ENCODE measurements at places on chromosomes 4 and X.

- DNase-seq = no peak
Measured at GRCh38 chr4:57156242-57156990, 46.2 kb upstream of the IGFBP7 start.

DNA sequence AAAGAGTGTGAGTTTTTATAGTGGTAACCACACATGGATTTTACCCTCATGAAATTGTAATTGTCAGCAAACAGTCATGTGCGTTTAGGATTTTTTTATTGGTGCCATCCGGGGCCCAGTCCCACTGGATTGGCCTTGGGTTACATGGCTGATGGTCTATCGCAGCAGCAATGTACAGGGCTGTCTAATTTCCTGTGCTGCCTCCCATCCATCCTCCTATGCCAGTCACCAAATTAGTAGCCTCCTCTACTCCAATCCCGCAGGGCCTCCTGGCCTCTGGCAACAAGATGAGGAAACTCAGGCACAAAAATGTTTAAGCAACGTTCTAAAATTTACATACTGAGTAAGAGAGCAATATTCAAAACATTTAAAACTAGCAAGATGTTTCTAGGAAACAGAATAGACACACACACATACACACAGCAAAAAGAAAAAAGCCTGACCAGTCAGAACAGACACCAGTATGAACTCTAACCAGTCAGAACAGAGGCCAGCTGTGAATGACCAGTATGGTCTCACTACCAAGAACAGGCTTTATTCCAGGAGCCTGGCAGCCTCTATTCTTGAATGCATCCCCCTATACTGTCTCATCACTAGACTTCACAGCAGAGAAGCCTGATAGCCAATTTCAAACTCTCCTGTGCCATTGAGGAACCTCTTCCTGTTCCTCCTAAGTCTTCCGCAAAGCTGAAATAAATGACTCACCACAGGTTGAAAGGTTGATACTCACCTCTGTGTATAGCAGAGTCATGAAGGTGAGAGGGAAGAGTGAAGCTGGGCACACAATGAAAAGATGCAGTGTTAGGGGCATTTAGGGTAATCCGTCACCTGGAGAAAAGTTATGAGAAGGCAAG, 42.6 kb downstream of the CHRNA9 start:
- no peak for DNase-seq

DNA sequence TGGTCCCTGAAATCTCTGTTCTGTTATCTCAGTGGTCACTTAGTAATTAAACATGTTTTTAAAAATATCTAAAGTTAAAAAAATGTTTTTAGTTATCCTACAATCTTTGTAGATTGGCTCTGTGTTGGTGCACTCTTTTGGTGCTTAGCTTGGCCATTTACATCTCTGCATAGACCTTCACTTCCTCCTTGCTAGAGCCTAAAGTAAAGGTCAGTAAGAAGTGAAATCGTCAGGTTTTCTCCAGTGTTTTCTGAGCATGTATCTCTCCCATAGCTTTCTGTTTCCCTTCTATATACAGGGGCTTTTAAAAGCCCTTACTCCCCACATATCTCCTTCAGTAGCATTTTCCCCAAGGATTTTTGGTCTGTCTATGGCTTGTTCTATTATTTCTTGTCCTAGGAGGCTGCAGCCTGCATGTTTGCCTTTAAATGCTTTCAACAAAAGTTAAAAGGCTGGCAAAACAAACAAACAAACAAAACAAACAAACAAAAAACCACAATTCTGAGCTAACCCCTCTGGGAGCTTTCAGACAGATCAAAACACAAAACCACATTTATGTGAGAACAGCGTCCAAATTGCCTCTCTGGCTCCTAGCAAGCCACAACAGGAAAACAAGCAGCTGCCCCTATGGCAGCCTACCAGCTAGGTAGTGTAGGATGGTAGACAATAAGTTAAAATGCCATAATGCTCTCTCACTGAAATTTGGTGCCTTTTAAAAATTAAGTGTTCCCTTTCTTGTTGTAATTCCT, 27.3 kb upstream of the GPRASP2 start:
- DNase-seq = no peak

DNA sequence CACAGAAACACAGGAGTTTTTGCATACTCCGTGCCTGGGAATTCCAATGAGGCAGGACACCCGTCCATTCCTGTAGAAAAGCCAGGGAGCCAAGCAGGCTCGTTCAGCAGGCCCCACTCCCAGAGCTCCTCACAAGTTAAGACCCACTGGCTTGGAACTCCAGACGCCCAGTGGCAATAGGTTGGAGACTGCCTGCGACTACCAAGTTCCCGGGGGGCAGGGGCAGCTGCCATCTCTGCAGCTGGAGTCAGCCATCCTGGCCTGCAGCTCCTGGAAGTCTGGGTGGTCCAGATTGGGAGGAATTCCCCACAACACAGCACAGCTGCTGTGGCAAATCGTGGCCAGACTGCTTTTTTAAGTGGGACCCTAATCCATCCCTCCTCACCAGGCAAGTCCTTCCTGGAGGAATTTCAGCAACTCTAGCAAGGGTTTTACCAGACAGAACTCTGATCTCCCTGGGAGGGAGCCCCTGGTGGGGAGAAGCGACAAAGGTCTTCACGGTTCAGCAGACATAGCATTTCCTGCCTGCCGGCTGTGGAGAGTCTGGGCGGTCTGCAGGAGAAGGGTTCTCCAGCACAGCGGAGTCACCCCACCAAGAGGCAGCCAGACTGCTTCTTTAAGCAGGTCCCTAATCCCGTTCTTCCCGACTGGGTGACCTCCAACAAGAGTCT, 231.9 kb downstream of the STPG2 start:
- DNase-seq = no peak

DNA sequence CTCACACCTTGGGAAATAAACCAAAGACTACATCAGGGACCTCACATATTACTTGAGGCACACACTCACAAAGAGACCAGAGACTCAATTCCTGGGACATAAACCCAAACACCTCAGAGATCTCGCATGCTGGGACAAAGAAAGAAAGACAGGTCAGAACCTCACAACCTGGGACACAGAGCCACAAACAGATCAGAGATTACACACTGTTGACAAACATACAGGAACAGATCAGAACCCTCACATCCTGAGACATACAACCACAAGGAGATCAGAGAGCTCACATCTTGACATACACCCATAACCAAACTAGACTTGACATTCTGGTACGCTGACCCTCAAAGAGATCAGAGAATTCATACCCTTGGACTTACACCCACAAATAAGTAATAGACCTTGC, 17.3 kb downstream of the SUV39H1 start:
- DNase-seq = no peak

- no peak for DNase-seq
Measured at GRCh38 chrX:149221230-149221629, 283.9 kb downstream of the IDS start.

- DNase-seq = no peak
Measured at GRCh38 chr4:6848717-6849305, 60.8 kb upstream of the TBC1D14 start.

DNA sequence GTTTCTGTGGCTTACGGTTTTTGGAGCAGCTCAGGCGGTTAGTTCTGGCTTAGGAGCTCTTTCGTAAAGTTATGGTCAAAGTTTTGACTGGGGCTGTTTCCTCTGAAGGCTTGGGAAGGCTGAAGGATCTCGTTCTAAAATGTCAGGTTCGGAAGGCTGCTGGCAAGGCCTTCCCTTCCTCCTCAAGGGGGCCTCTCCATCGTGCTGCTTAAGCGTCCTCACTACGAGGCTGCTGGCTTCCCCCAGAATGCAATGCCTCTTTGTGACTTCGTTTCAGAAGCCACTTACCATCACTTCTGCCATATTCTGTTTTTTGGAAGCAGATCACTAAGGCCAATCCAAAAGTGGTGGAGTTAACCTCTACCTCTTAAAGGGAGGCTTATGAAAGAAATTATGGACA, 1196.4 kb upstream of the TENM3 start:
- no peak for DNase-seq

DNA sequence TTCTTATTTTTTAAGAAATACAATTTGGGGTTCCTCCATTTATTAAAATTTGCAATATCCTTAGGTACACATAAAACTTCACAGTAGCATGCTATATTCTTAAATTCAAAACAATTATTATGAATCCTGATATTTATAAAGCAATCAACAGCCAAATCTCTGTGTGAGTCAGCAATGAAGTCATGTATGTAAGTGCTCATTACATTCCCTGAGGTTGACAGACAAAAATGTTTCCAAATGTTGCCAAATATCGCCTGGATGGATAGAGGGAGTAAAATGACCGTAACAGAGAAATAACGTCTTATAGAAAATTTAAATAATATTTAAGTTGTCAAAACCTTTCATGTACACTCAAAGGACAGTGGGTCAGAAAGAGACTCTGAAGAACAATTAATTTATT, 220.0 kb downstream of the PCDH18 start:
- DNase-seq = no peak

DNA sequence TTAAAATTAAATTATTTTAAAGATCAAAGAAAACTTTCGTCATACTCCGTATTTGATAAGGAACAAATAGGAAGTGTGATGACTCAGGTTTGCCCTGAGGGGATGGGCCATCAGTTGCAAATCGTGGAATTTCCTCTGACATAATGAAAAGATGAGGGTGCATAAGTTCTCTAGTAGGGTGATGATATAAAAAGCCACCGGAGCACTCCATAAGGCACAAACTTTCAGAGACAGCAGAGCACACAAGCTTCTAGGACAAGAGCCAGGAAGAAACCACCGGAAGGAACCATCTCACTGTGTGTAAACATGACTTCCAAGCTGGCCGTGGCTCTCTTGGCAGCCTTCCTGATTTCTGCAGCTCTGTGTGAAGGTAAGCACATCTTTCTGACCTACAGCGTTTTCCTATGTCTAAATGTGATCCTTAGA, at the start of gene CXCL8:
TSS of gene CXCL8 (plus strand) at position 217 of the 426 bp plus-strand sequence. CDS start at position 307, 90 bp downstream.
- DNase-seq = peak; percentile 4

DNA sequence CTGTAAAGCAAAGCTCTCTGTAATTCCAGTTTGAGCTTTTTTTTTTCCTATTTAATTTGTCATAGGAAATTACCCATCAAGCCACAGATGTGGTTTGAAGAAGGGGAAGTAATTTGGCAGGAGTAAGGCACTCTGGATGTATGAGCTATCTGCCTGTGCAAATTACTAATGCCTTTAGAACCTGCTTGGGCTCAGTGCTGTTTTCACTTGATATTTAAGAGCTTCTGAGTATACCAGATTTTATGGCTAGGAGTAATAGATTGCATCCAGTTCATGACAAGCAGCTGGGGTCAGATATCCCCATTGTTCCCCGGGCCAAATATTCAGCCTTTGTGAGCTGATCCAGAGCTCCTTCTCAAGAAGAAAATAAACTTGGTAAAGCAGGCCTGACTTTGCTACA, 89.1 kb downstream of the DCAF8L2 start:
- no peak for DNase-seq

DNA sequence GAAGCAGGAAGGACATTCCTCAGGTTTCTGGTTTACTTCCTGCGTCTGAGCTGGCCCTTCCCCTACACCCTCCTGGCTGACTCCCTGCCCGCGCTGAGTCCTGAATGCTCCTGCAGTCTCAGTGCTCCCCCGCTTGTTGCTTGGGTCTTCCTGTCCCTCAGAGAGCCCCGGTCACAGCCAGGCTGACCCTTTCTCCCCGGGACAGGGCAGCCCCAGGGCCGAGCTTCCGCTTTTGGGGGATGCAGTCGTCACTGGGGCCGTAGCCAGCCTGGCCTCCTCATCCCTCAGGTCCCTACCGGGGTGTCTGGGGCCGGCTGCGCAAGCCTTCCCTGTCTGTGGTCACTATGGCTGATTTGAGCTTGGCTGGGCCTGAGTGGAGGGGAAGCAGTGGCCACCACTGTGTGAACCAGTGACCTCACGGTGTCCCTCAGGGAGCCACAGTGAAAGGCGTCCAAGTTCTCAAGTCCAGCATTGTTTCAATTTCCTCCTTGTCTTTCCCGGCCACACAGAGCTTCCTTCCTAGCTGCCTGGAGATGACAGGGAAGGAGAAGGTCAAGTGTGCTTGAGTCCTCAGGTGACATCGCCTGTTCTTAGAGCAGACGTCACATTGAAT, 34.1 kb upstream of the ASMTL start:
- DNase-seq = no peak

DNA sequence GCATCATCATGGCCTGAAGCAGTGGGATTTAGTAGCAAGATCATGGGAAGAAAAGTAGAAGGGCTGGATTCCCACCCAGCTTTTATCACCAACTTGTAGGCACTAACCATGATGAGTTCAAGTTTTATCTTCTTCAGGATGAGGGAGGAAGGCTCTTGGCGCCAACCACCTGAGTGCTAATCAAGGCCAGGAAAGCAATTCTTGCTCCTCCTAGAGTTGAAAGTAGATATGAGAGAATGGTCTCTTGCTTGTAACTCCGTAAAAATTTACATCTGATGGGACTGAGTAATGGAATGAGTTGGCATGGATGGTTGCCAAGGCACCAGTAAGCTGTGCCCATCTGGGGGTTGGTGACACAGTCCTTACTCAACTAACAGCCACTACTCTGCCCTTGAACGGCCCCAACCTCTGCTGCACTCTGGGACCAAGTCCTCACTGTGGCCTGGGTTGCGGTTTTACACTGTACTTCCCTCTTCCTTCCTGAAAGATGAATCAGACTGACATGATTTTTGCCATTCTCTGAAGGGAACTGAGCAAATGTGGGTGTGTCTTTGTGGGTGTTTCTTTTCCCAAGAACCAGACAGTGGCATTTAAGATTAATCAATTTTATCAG, 39.4 kb upstream of the NDP start:
- DNase-seq = no peak

- DNase-seq = no peak
Measured at GRCh38 chr4:15451866-15452765, 17.6 kb upstream of the CC2D2A start.

DNA sequence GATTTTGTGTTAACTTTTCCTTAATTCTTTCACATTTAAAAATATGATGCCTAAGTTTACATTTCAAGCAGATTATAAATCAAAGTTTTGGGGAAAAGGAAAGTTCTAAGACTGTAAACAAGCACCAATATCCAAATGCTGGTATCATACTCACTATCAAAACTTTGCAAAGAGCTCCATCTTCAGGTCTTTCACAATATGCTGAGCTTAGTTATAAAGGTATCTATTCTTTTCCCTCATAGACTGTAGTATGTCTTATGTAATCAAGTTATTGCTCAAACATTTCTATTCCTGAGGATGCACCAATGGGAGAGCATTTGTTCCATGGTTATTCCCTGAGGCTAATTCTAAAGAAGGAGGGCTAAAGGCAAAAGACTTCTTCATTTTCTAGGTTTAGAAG, 207.9 kb upstream of the FAM241A start:
- DNase-seq = peak; percentile 73

- no peak for DNase-seq
Measured at GRCh38 chrX:12867685-12868084, 813 bp downstream of the TLR7 start.

DNA sequence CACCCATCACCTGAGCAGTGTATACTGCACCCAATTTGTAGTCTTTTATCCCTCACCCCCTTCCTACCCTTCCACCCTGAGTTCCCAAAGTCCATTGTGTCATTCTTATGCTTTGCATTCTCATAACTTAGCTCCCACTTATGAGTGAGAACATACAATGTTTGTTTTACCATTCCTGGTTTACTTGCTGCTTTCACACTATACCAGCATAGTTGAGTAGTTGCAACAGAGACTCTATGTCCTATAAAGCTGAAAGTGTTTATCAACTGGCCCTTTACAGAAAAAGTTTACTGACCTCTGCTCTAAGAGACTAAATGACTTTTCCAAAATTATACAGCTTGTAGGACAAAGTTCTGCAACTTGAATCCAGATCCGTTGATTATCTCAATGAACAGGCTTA, 61.1 kb upstream of the BLTP1 start:
- no peak for DNase-seq

All from NCI-H1417 treated with DMSO at 0.1 percent for 48 hours (cell line).